ENCODE measurements at places on chromosomes 7 and 10.

GRCh38 chr10:121096617-121097431 lies 245.7 kb downstream of the WDR11 start:
- DNase-seq = no peak

DNA sequence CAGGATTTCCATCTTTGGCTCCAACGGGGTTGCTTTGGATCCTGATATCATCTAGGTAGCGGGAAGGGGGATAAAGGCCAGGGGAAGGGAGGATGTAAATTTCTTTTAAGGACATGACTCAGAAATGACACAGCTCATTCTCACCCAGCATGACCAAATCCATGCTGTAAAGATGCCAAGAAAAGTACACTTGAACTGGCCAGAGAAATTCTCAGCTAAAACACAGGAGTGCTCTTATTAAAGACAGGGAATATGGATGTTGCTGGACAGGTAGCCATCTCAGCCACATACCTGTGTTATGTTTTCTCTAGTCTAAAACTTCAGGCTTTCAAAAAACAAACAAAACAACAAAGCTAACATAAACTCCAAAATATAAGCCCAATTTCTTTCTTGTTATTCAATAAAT lies 68.3 kb downstream of the NAMPT start:
- DNase-seq = no peak

DNA sequence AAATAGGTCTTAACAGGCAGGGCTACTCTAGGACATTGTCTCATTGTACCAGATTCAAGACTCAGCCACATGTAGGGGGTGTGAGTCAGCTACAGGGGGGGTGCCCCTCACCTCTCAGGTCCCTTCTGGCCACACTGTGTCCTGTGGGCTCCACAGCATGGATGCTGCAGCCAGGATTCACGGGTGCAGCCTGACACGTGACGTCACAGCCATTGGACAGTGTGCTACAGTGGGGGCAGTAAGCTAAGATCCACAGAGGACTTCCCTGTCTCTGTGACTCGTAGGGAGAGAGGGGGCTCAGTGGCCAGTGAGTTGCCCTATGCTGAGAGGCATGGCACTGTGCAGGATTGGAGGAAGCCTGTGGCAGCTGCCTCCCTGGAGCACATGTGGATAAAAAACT lies 77.9 kb downstream of the TMEM178B start:
- no peak for DNase-seq

- no peak for DNase-seq
Observed at GRCh38 chr7:134365341-134366054, 48.8 kb upstream of the SLC35B4 start.

GRCh38 chr10:15238555-15239335 lies 70.3 kb upstream of the NMT2 start:
- DNase-seq = no peak

GRCh38 chr10:4186849-4187540 lies 402.0 kb upstream of the KLF6 start:
- DNase-seq = no peak

DNA sequence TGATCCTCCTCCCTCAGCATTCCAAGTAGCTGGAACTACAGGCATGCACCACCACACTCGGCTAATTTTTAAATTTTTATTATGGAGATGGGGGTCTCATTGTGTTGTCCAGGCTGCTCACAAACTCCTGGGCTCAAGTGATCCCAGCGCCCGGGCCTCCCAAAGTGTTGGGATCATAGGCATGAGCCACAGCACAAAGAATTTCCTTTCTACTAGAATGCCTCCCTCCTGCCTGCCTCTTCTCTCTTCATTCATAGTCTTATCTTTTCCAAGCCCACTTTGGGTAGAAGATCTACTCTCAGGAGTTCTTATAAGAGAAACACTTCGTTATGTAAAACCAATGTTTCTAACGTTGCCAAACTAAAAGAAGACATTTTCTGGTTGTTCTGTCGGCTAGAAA lies 144.1 kb downstream of the LRRC4 start:
- DNase-seq = no peak

- no peak for DNase-seq
Observed at GRCh38 chr10:112497347-112497950, 50.4 kb downstream of the VTI1A start.

Data from T follicular helper cell (primary cell).